ENCODE measurements at places on chromosomes 2 and 18.

- no peak for DNase-seq
These were observed 144.3 kb downstream of the CHST9 start for GRCh38 chr18:27040796-27041195.

GRCh38 chr18:37481072-37481471, 84.5 kb downstream of the CELF4 start:
- DNase-seq, result no peak

DNA sequence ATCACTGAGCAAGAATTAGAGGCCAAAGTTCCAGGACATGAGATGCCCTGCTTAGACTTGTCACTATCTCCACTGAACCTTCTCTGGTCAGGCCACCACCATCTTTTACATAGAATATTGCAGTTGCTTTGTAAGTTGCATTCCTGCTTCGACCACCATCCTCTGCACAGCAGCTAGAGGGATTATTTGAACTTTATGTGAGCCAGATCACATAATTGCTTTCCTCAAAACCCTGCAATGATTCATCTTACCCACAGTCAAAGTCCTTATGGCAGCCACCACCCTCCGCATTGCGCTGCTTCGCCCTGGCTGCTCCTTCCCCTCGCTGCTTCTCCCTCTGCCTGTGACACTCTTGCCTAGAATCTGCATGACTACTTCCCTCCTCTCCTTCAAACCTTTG, 111.3 kb downstream of the EML6 start:
- no peak for DNase-seq

DNA sequence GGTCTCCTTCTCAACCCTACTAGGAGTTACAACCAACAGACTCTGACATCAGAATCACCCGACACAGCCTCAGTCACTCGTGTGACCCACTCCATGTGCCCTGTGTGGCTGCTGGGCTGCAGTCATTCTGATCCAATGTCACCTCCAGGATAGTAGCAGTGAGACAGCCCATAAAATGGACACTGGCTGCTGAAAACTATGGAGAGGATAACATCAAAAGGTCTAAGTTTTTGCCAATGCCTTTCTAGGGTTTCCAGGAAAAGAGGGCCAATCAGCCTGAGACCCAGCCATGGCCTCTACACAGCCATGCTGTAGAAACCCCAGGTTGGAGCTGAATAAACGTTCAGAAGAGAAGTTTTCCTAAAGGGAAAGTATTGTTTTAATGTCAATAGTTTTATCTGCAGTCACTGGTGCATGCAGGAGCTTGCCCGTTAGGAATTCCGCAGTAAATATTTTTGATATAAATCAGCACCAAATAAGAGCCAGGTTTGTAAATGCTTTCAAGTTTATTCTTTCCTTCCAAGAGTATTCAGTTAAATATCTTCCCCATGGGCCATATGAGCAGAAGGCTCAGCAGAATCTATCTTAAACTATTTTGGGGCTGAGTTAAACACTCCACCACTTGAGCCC, 92.2 kb upstream of the PID1 start:
- DNase-seq, result no peak

DNA sequence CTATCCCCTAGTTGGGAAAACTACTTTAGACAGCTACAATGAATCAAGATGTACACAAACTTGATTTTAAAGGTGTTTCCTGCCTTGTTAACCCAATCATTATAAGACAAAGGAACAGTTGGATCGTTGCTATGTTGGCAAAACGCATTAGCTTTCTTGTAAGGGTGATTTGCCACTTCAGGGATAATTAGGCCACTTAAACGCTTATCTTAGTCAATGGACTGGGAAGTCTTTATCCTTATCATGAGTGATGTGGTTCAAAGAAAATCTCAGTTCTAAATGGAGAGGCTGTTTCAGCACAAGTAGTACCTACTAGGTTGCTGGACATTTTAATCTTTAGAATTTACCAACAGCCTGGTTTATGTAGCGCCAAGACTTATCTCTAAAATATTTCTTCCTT, 406.1 kb upstream of the MEX3C start:
- no peak for DNase-seq

- DNase-seq, result no peak
These were observed 25.8 kb downstream of the FARP2 start for GRCh38 chr2:241381872-241382271.

DNA sequence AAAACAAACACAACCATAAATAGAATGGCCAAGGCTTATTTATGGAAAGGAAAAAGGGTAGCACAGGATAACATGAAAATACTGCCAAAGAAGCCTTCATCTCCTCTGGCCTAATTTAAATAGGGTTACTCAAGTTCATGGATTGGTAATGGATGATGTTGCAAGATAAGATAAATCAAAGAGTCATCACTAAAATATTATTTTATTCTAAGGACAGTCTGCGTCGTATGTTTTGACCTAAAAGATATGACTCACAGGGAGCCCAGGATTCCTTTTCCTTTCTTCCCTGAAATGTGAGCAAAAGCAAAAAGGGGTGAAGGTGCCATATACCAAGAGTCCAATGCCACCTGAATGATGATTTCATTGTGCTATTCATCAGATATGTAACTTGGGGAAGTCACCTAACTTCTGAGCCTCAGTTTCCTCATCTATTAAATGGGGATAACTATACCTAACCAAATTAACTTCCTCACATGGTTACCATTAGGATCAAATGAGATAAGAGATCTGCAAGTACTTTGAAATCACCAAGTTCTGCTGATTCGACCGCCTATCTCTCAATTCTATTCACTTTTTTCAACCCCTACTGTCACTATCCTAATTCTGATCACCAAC, 137.7 kb downstream of the THADA start:
- no peak for DNase-seq

DNA sequence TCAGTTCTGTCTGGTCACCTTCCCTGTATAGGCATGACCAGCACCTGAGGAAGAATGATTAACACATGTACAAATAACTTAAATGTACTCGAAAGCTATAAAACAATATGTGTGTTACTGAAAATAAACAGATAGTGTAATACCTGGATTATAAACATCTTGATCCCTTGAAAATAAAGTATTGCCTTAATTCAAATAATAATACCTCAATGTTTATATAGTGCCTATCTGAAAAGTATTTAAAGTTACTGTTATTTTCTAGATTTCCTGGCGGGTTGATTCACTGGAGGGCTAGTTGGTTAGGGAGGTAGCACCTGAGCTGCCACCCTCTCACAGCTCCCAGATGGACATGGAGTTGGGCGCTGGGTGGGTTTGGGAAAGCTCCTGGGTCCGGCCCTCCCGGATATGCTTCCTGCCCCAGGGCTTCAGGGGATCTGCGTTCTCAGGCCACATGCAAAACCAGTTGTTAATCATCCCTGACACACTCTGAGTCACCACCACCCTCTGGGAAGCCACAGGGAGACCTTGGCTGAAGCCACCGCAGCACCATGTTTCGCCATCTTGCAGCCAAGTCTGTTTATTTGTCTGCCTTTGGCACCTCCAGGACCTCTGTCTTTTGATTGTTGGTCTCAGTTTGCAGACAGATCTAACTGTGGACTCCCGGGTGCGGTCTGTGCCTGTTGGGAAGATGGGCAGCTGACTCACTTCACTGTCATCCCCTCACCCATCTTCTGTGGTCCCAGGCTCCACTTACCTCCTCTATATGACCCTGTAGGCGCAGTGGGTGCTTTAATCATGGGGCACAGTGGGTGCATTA, 35.3 kb downstream of the RAB31 start:
- no peak for DNase-seq

DNA sequence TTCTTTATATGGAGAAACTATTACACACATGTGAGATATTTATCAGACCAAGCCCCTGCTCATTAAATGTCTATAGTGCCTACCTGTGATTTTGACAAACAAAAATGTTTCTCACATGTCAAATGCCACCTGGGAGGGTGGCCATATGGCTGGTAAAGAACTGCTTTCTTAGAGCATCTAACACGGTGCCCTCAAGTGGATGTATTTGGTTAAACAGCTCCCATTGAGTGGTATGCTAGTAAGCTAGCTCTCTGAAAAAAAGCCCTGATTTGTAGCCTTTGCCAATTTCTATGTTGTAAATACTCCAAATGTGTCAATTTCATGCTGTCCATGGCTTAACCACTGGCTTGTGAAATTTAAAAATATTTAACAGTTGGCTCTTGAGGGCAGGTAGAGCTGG, 94.6 kb downstream of the PMAIP1 start:
- no peak for DNase-seq

GRCh38 chr2:178420463-178420999, 30.4 kb downstream of the PRKRA start:
- no peak for DNase-seq

DNA sequence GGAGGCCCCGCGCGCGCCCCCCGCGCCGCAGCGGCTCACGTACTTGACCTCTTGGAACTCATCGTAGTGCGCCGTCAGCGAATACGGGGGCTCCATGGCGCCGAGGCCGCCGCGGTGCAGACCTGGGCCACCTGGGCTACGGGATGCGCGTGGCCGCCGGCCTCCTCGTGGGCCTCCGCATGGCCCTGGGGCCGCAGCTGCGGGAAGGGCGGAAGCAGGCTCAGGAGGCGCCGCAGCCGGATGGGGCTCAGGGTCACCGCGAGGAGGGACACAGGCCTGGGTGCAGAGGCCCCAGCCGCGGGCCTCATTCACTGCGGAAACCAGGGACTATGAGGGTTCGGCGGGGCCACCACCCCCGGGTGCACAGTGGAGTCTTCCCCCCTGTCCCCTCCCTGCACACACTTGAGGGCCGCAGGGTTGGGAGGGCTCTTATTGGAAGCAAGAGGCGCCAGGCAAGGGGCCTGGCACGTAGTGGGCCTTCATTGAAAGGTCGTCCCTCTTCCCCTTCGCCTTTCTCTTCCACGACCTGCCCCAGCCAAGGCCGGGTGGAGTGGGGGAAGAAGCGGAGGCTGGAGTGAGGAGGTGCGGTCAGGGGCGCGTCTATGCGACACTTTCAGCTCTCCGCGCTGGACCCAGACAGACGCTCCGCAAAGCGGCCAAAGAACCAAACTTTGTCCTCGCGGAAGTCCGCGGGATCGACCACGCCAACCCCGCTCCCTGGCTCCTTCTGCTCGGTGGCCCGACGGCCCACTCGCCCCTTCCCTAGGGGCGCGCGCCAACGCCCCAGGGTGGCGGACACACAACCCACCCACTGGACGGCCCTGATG, 863 bp downstream of the ECEL1 start:
- DNase-seq, result no peak

- DNase-seq, result no peak
These were observed 332.2 kb downstream of the DYSF start for GRCh38 chr2:71785516-71785981.

DNA sequence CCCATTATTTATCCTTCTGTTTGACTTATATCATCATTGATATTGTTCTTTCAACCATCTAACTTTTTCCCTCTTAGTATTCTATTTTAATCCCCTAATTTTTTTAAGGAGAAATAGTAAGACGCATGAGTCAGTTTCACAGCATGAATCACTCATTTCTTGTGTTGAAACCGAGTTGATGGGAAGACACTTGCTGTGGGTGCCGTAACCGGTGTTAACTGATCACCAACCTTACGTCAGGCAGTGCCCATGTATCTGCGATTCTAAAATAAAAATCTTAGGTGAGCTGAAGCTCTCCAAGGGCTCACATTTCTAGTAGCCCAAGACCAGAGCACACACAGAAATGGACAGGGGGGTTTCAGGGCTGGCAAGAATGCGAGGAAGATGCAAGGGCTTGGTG, 348.1 kb downstream of the GALR1 start:
- DNase-seq, result no peak

GRCh38 chr2:226943862-226944620, 108.2 kb downstream of the RHBDD1 start:
- no peak for DNase-seq

GRCh38 chr2:105641389-105641811, 103.3 kb upstream of the NCK2 start:
- DNase-seq, result no peak

DNA sequence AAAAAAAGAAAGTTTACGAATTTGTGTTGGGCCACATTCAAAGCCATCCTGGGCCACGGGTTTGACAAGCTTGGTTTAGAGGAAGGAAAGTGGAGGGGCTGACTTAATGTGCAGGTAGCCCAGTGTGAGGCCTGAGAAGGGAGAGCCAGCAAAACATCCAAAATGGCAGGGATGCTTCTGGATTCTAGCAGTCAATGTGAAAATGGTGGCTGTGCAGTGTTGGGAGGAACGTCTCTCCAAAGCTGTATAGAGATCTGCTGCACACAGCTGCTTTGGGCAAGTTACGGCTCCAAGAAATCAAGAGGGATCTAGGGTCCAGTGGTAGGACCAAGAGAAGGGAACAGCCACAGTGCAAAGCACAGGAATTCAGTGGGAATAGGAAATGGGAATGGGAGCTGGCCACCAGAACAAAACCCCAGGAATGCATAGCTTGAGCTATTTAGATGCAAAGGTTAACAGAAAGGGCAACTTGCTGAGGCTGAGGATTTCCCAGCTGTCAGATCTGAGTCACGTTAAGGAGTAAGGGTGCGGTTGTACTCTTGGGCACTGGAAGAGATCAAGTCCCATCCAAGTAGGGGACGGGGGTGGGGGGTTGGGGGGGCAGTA, 70.6 kb downstream of the B3GNT2 start:
- DNase-seq, result no peak

GRCh38 chr2:980176-980575, 29.5 kb downstream of the SNTG2 start:
- no peak for DNase-seq

DNA sequence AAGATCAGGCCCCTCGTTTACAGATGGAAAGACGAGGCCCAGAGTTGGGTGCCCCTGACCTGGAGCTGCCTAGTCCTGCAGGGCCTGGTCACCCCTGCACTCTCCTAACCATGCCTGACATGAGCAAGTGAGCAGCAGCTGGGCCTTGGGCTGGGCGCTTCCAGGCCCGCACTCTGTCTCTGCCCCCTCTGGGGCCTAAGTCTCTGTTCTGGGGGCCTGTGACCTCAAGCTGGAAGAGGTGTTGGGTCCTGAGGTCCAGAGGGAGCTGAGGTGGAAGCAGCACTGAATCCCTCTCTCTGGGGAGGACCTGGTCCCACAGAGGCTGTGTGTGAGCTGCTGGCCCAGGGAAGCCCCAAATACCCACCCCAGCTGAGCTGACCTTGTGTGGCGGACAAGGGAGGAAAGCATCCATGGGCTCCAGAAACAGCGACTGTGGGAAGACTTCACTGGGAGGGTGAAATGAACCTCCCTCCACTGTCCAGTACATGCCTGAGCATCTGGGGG, 46.1 kb upstream of the GPC1 start:
- no peak for DNase-seq

- DNase-seq, result no peak
These were observed 127.5 kb upstream of the TTC39C start for GRCh38 chr18:23887035-23887434.

- DNase-seq, result no peak
These were observed 21.6 kb downstream of the TMEM18 start for GRCh38 chr2:655626-656025.

GRCh38 chr18:36377626-36378025, 80.1 kb downstream of the FHOD3 start:
- DNase-seq, result no peak

DNA sequence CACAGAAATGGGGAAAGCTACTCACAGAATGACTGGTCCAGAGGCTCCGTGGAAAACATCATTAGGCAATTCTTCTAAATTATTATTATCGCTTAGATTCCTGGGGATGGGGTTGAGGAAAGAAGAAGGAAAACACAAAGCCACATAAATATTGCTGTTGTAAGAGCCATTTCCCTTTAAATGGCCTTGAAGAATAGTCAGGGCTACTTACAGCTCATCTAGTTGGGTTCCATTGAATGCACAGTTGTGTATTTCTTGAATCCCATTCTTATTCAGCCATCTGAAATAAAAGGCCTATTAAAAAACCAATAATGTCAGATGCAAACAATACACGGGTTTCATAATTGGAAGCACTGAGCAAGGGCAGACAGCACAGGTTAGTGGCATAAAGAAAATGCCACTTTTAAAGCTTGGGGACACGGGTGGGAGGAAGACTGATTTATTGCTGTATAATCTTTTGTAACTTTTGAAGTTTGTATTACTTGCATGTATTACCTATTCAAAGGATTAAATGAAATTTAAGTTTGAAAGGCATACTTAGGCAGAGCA, 171.4 kb downstream of the FSHR start:
- no peak for DNase-seq
